ENCODE measurements at places on chromosomes 2 and 18. TPM values are rescaled to one million over a fixed set of nuclear protein-coding genes. Genes with fewer than 3 reads are reported as not detected.

GRCh38 chr2:115285416-115285815 lies 843.0 kb downstream of the DPP10 start:
- no peak for DNase-seq
- no peaks in the 10 kb centered on the region for H3K4me1 ChIP-seq
- H3K27me3 ChIP-seq = no peaks in the 10 kb centered on the region
- H3K27ac ChIP-seq = no peak overlapping the region
- no peak overlapping the region for H3K4me3 ChIP-seq

The CXCR1 gene
- 10.4 TPM for total RNA-seq

DNA sequence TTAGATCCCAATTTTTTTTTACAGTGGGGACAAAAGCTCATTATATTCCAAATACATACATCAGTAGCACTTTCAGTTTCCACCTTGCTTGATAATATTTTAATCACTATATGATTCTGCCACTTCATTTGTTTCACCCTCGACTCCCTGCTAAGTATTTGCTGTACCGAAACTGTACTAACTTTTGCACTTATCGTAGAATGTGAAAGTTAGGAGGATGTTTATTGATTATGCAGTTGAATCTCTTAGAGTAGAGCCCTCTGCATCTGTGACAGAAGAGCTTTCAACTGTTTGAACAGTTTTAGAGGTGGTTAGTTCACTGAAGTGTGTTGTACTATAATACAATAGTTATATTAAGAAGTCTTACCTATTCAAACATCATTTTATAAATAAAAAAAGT lies 20.8 kb downstream of the NCOA1 start:
- H3K36me3 ChIP-seq = no peaks in the 10 kb centered on the region
- H3K4me1 ChIP-seq = peaks cover 39% of the 10 kb centered on the region
- DNase-seq = no peak
- H3K4me3 ChIP-seq = no peak overlapping the region

DNA sequence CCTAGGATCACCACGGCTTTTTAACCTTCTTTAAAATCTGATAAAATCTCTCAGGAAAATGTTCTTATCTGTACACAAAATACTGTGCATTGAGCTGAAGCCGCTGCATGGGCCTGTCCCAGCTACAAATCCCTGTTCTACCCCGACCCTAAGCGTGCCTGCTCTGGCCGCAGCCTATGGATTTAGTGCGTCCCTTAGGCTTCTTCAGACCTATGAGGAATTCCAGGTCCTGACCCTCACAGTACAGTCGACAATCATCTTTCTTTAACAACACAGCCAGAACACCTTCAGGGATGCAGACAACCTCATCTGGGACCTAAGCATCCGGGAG lies 477 bp upstream of the WDCP start:
- H3K36me3 ChIP-seq = no peaks in the 10 kb centered on the region
- H3K27ac ChIP-seq = peak overlapping the region; percentile 39
- peak overlapping the region; percentile 77 for H3K4me3 ChIP-seq
- H3K4me1 ChIP-seq = peaks cover 30% of the 10 kb centered on the region
- no peaks in the 10 kb centered on the region for H3K27me3 ChIP-seq

Data from lower lobe of right lung (tissue), 2 donors.